ENCODE measurements at places on chromosomes 12 and 14.

- no peak for DNase-seq
Observed at GRCh38 chr12:113325916-113326315, 9.0 kb downstream of the SLC8B1 start.

GRCh38 chr12:98208816-98209215, 306.6 kb upstream of the TMPO start:
- DNase-seq = no peak

DNA sequence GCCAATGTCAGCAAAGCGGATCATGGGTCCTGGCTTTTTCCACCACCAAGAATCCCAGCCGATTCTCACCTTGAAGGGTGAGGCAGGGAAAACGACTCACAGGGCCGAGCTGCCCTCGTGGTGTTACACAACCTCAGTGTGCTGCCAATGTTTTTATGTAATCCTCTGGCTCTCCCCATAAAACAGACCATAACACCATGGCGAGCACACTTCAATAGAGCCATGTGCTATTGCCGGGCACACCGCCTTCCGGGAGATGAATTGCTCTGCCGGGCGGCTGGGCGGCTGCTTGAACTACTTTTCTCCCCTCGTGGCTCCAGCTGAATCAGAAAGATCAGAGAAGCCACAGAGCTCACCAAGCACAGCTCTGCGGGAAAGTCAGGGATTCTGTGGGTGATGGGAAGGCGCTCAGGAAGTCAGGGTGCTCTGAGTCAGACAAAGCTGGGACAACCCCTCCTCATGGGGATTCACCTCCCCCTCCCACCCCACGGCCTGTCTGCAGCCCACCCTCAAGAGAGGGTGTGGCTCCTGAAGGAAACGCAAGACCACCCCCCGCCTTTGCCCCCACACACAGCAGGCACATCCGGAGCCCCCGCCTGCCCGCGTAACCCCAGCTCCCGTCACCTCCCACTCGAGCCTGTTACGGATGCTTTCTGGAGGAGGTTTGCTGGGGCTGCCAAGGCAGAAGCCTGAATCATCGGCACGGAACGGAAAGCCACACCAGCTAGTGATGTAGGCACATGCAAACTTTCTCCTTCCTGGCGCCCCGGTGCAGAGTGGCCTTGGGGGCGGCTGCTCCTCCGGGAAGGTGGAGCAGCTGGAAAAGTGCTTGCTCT, 1.8 kb downstream of the GALNT9 start:
- DNase-seq = peak; percentile 67

GRCh38 chr12:110179291-110179690, 55.1 kb downstream of the IFT81 start:
- DNase-seq = no peak
